HT1080 (cell line): ENCODE measurements at places on chromosomes 5 and 9. TPM values are rescaled to one million over a fixed set of nuclear protein-coding genes. Genes with fewer than 3 reads are reported as not detected.

Gene PCDHA10
- total RNA-seq = not detected in 2 replicates

Gene GNPDA1
- total RNA-seq = 77.4 and 93.7 TPM in 2 replicates

Gene TAS2R1
- total RNA-seq = not detected in 2 replicates

Gene SHB
- 31.9 and 42.8 TPM in 2 replicates for total RNA-seq

Gene SLC6A18
- not detected in 2 replicates for total RNA-seq

Gene HRH2
- total RNA-seq = 2.8 and 4.1 TPM in 2 replicates

Gene BAAT
- 0.03 TPM in 1 of 2 replicates, not detected in the other for total RNA-seq

Gene C9orf50
- not detected in 2 replicates for total RNA-seq

Gene C9orf153
- total RNA-seq = 0.07 TPM in 1 of 2 replicates, not detected in the other

Gene MED10
- 24.3 and 40.2 TPM in 2 replicates for total RNA-seq

Gene TLX3
- total RNA-seq = not detected in 2 replicates

Gene WNT8A
- total RNA-seq = not detected in 2 replicates

Gene LRRTM2
- total RNA-seq = 3.7 and 4.0 TPM in 2 replicates

Gene ABLIM3
- 23.4 and 30.4 TPM in 2 replicates for total RNA-seq

Gene IFNK
- total RNA-seq = not detected in 2 replicates

Gene SAXO1
- not detected in 2 replicates for total RNA-seq

Gene RNF183
- total RNA-seq = not detected in 2 replicates

Gene NR5A1
- not detected in 2 replicates for total RNA-seq

Gene ALDH1A1
- 0.14 and 0.17 TPM in 2 replicates for total RNA-seq

Gene NLN
- total RNA-seq = 31.9 and 33.2 TPM in 2 replicates

Gene AQP7
- total RNA-seq = not detected in 2 replicates

Gene COL23A1
- not detected in 2 replicates for total RNA-seq

Gene PCDHGC4
- total RNA-seq = 0.14 and 0.33 TPM in 2 replicates

Gene IFNA17
- not detected in 2 replicates for total RNA-seq

Gene MEF2C
- total RNA-seq = 2.2 and 3.1 TPM in 2 replicates

Gene ANKRD31
- 0.08 and 0.13 TPM in 2 replicates for total RNA-seq

Gene GRAMD2B
- total RNA-seq = 5.2 and 8.1 TPM in 2 replicates

Gene IL31RA
- total RNA-seq = 6.9 and 7.8 TPM in 2 replicates

Gene INSL4
- total RNA-seq = 0.33 and 0.39 TPM in 2 replicates

Gene ANKRA2
- 11.7 and 16.0 TPM in 2 replicates for total RNA-seq

Gene MAMDC4
- 5.5 and 7.4 TPM in 2 replicates for total RNA-seq

Gene NMUR2
- total RNA-seq = not detected in 2 replicates
